ENCODE measurements at places on chromosomes 1 and 21.

DNA sequence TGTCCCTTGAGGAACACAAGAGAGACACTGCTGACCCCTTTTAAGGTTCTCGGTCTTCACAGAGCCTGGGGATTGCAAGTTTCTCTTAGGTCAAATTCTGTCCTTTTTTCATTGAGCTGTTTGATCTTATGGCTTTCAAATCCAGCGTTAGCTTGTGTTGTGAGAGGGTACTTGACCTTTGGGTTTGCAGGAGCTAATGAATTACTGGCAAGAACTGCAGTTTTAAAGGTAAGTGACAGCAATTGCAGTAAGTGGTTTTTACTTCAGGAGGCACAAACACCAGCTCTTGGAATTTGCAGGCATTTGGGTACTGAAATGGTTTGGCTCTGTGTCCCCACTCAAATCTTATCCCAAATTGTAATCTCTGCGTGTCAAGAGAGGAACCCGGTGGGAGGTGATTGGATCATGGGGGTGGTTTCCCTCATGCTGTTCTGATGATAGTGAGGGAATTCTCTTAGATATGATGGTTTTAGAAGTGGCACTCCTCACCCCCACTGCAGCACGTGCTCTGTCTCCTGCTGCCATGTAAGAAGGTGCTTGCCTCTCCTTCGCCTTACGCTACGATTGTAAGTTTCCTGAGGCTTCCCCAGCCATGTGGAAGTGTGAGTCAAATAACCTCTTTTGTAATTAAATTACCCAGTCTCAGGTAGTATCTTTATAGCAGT lies 134.5 kb upstream of the LYPLAL1 start:
- DNase-seq: no peak

DNA sequence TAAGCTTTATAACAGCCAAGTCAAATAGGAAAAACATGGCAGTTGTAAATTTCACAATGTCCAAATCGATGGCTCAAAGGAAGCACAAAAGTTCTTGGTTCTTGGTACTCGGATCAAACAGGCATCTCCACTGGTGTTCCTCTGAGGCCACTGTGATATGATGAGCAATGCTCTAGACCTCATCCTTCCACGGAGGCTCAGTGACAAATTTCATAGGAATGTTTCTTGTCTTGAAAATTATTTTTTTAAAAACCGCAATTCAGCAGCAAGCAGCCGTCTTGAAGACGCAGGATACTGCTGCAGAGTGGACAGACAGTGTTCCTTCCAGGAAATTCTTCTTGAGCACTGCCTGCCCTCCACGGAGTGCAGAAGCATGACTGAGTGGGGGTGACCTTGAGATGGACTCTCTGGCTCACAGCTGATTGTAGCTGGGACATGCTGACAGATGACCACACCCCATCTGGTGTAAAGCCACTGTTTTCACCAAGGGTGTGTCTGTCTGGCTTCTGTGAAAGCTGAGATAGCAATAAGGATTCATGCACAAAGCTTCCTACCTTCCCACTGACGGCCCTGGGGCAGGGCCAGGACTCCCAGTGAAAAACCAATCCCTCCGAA lies 61.9 kb downstream of the TIAM1 start:
- no peak for DNase-seq

DNA sequence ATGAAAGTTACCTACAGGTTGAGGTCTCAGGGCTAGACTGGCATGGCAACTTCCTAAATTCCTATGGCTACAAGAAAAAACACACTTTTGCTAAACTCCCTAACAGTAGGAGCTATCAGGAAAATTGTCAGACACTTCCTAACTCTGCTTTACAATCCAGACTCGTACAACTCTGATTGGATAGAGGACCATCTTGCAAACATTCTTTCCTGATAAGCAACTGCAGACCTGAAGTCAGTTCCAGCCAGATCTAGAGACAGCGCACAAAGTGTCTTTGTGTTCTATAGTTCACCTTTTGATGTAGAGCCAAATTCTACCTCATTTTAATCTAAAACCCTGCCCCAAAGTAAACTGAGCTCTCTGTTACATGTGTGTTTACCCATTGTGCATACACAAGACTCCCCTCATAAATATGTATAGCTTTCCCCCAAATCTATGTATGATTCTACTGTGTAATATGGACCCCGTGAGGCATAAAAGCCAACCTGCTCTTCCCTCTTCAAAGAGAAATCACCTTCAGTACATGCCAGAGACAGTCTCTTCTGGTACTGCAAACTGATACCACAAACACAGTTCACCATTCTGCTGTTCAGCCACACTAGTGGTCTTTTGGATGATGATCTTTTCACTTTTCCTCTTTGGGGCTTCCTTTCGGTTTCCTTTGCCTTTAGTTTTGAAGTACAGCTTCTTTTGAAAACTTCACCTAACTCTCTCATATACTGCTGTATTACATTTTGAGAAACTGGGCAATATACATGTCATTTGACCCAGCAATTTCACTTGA lies 21.7 kb downstream of the ZP4 start:
- DNase-seq: no peak

GRCh38 chr1:243554686-243555085 lies 295.4 kb downstream of the AKT3 start:
- no peak for DNase-seq

DNA sequence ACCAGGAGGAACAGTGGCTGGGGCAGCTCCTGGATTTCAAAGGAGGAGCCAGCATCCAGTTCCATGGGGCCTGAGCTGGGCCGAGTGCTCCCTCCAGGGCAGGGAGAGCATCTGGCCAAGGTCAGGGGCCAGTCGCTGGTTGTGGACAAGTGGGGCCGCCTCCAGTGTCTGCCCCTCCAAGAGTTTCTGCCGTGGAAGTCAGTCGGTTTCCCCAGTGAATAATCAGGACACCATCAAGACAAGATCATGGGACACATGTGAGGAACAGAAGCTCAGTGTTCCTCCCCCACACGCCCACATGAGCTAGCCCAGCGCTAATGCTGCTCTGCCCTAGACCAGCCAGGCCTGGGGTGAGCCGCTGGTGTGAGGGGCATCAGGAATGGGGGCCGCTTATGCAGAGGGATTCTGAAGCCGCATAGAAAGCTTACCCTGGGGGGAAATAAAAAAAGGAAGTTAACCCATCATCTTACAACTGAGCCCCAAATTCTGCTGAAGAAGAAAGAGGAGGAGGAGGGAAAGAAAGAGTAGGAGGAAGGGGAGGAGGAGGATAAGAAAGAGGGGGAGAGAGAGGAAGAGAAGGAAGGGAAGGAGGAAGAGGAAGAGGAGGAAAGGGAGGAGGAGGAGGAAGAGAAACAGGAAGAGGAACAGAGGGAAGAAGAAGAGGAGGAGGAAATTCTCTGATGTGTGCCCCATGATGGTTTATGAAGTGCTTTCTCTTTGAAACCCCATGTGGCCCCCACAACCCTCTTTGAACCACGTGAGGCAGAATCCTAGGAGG lies 198.4 kb downstream of the MATN1 start:
- DNase-seq: no peak

DNA sequence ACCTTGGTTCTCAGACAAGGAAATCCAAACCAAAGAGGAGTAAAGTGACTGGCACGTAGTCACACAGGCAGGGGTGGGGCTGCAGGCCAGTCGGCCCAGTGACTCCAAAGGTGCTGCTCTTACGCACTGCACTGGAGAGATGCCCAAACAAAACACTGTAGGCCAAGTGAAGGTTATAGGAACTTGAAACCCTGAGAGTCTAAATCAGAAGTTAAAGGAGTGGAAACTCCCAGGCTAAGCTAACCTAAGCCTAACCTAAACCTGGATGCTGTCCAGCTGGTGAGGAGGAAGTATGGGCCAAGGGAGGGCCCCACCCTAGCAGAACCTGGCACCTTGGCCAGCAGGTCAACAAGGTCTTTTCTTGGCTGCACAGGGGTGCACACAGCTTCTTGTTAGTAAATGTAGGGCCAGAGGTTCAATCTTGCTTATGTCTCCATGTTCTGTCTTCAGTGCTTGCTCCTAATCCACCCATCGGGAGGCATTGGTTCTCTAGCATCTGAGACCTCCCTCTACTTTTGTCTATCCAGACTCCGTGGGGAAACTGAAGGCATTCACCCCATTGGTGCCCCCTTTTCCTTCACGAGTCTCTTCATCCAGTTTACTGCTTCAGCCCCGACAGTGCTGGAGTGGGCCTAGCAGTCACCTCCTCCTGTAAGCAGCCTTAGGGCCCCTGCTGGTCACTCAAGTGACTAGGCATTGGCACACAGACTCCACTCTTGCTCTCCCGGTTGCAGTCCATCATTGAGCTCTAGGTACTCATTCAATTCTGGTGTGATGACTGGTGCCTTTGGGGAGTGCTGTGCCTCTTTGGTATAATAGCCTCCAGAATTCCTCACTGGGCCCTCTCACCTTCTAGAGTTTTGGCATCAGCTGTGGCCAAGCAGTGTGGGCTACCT lies 12.9 kb upstream of the TMEM125 start:
- peak; percentile 78 for DNase-seq

- no peak for DNase-seq
Observed at GRCh38 chr1:59162665-59163064, 134.2 kb upstream of the FGGY start.

- no peak for DNase-seq
Observed at GRCh38 chr1:157105298-157105987, 5.8 kb upstream of the ETV3L start.

GRCh38 chr1:31755197-31755611 lies 8.9 kb downstream of the ADGRB2 start:
- DNase-seq: no peak

- no peak for DNase-seq
Observed at GRCh38 chr21:34906401-34906800, 142.7 kb downstream of the RUNX1 start.

GRCh38 chr1:179025975-179026812 lies 500 bp downstream of the FAM20B start:
- peak; percentile 90 for DNase-seq

- no peak for DNase-seq
Observed at GRCh38 chr1:46755121-46755520, 36.2 kb upstream of the EFCAB14 start.

DNA sequence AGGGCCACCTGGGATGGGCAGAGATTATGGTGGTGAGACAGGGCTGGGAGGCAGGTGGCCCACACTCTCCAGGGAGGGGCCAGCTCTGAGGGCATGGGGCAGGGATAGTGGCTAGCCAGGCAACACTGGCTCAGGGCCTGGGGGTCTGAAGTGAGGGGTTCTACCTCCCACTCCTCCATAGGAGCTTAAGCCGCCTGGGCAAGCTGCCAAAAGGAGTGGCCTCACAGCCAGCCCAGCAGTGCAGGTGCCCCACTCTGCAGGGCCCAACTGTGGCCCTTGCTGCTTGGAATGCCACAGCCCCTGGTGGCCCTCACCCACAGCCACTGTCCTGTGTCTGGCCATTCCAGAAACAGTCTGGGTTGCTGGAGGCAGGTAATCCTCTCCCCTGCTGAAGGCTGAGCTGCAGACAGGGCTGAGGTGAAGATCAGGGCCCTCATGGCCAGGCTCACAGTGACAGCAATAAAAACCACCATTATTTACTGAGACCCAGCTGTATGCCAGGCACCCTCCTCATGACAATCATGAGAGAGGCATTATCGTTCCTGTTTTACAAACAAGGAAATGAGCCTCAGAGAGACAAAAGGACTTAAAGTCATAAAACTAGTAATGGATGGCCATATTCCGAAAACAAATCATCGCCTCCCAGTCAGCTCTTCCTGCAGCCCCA lies 31.0 kb downstream of the KIF21B start:
- DNase-seq: no peak

GRCh38 chr1:111275079-111275478 lies 15.6 kb upstream of the CHIA start:
- DNase-seq: no peak

- no peak for DNase-seq
Observed at GRCh38 chr1:9186082-9186859, 48.3 kb upstream of the H6PD start.

DNA sequence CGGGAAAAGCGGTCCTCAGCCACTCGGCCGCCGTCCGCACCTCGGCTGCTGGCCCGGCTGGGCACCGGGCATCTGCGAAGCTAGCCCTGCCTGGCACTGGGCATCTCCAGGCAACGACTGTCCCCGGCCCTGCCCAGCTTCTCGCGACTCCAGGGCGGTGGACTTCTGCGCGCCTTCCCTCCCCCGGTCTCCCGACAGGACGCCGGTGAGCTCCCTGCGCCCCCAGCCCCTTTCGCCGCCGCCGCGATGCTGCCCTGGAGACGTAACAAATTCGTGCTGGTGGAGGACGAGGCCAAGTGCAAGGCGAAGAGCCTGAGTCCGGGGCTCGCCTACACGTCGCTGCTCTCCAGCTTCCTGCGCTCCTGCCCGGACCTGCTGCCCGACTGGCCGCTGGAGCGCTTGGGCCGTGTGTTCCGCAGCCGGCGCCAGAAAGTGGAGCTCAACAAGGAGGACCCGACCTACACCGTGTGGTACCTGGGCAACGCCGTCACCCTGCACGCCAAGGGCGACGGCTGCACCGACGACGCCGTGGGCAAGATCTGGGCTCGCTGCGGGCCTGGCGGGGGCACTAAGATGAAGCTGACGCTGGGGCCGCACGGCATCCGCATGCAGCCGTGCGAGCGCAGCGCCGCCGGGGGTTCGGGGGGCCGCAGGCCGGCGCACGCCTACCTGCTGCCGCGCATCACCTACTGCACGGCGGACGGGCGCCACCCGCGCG lies 514 bp downstream of the FAM43B start:
- DNase-seq: no peak

DNA sequence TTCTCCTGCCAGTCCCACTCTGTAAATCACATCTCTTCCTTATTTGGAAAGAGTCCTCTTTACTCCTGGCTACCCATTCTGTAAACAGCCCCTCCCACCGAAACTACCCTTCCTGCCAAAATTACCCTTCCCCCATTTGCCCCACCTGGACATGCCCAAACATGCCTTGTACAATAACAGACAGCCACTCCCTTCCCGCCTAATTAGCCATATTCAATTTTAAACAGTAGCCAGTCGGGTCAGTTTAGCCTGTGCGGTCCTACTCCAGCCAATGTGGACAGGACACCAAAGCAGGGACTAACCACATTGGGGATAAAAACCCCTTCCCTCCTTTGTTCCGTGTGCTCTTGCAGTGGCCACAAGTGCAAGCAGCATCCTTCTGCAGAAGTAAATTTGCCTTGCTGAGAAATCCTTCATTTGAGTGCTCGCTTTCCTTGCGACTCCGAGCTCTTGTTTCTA lies 56.3 kb upstream of the MAP10 start:
- DNase-seq: no peak

DNA sequence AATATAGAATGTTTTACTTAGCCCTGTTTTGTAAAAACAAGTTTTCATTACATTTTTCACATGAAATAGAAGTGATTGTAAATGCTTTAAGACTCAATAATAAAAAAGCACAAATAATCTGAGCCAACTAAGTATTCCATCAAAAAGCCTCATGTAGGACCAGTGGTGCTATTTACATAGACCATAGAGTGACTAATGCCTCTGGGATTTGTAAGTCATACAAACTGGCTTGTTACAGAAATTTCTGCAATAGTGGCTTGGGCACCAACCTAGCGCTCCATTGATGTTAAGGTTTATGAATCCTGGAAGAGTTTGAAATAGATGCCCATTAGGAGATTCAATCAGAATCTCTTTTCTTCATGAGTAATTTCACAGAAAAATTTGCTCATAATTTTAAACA lies 31.9 kb downstream of the ZMYM1 start:
- DNase-seq: no peak
